Amygdala (tissue), 56 donors: ENCODE measurements at places on chromosomes 7 and 10.

- DNase-seq, result no peak
Observed at GRCh38 chr10:97648562-97649404, 8.3 kb downstream of the PI4K2A start.

GRCh38 chr7:22628112-22628511, 98.9 kb upstream of the IL6 start:
- no peak for DNase-seq

DNA sequence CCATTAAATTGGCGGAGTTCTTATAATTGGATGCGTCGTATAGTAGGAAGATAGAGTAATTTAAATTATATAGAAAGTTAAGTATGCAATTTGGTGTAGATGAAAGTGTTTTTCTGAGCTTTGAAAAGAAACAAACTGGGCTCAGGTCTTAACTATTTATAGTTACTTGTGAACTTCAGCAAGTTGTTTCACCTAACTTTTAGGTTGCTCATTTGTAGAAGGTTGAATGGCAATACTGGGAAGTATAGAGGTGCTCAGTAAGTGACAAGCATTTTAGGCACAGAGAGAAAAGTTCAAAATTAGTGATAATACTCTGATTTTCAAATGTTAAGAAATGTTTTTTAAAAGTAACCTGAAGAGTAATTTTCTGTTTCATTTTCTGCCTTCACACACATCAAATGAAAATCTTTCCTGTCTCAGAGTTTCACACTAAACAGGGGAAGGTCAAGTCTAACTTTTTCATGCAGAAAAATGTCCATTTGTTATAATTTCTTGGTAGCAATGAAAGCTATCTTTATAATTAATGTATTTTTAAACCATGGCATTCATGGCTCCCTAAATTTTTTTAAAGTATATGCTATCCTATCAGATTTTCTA, 146.5 kb downstream of the PHF14 start:
- DNase-seq, result no peak

DNA sequence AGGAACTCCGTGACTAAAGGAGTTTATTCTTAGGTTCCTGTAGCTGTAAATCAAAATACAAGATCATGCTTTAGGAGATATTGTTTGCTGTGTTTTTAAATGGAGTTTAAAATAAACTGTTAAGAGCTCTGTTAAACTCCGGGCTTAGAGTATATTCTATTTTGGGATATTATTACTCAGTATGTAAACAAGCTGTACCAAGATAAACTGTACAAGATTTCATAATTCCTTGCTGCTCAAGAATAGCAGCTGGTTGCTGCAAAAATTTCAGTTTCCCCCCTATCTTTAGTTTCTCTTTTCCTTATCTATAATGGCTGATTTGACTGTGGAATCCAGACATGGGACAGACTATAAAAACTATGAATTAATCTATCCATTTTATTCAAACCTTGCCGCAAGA, 215.7 kb downstream of the HTR7 start:
- no peak for DNase-seq

DNA sequence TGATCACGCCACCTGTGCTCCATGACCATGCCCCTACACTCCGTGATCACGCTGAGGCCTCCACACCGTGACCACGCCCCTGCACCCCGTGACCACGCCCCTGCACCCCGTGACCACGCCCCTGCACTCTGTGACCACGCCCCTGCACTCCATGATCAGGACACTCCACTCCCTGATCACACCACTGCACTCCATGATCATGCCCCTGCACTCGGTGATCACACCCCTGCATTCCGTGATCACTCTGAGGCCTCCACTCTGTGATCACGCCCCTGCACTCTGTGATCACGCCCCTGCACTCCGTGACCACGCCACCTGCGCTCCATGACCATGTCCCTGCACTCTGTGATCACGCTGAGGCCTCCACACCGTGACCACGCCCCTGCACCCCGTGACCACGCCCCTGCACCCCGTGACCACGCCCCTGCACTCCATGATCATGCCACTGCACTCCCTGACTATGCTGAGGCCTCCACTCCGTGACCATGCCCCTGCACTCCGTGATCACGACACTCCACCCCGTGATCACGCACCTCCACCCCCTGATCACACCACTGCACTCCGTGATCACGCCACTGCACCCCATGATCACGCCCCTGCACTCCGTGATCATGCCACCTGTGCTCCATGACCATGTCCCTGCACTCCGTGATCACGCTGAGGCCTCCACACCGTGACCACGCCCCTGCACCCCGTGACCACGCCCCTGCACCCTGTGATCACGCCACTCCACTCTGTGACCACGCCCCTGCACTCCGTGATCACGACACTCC, 27.7 kb downstream of the STK32C start:
- no peak for DNase-seq

- no peak for DNase-seq
Observed at GRCh38 chr10:31426401-31426800, 107.4 kb downstream of the ZEB1 start.

DNA sequence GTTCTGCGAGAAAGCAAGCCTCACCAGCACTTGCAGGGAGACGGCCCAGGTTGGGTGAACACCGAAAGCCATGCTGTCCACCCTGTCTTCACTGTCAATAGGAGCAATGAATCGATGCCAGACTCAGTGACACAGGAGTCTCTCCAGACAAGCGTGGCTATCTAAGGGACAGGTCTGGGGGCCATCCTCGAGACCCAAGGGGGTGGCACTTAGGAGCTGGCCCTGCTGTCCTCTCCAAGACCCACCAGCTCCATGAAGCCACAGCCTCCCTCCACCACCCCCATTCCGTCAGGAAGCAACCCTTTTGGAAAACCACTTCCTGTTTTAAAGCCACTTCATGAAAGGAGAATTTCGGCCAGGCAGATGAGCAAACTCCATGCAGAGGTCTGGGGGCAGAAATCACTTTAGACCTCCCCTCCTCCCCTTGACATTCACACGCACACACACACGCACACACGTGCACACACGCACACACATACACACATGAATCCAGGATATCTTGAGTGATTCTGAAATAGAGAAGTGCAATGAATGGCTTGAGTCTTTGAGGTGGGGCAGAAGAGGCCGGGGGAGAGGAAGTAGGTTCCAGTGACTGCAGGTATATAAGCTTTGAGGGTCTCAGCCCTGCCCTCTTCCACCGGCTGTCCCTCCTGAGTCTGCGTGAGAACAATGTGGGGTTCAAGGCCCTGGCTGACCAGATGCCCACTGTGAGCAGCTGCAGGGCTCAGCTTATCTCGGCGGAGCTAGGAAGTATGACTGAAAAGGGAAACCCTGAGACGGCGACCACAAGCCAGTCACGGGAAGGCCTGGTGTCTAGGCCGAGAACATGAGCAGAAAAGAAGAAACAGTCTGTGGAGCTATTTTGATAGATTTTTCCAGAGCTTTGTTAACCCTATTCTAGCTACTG, 25.0 kb downstream of the RGS10 start:
- DNase-seq, result no peak

DNA sequence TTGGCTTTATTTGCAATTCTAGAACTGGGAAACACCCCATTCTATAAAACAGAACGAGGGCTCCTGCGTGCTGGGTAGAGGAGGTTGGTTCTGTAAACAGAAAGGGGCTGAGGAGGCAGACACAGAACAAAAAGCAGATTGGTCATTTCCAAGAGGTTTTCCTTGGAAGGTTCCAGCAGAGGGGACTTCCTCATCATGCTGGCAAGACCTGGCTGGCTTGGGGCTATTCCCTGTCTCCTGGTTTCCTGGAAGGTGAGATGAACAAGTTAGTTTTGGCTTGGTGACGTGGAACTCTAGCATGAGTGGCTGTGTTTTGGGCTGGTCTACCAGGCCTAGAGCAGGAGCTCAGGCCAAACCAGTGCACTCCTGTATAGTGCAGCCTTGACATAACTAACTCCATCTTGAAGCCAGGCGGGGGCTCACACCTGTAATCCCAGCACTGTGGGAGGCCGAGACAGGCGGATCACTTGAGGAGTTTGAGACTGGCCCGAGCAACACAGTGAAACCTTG, 26.1 kb upstream of the DNAJB6 start:
- DNase-seq, result no peak

GRCh38 chr10:72085166-72085565, 3.2 kb downstream of the SPOCK2 start:
- DNase-seq, result no peak

DNA sequence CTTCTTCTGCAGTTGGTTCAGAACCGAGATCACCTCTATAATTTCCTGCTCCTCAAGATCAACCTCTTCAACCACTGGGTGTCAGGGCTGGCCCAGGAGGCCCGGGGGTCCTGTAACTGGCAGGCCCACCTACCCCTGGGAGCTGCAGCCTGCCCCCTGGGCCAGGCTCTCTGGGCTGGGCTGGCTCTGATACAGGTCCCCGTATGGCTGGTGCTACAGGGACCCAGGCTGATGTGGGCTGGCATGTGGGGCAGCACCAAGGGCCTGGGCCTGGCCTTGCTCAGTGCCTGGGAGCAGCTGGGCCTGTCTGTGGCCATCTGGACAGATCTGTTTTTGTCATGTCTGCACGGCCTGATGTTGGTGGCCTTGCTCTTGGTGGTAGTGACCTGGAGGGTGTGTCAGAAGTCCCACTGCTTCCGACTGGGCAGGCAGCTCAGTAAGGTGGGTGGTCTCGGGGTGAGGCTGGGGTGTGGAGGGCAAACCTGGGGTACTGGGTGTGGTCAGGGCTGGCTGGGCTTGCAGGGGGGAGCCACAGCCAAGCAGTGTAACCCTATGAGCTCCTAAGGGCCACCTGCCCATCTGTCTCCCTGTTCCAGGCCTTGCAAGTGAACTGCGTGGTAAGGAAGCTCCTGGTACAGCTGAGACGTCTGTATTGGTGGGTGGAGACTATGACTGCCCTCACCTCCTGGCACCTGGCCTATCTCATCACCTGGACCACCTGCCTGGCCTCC, 4.2 kb downstream of the TMEM270 start:
- DNase-seq, result no peak

- no peak for DNase-seq
Observed at GRCh38 chr7:97226541-97226940, 109.0 kb downstream of the SDHAF3 start.

DNA sequence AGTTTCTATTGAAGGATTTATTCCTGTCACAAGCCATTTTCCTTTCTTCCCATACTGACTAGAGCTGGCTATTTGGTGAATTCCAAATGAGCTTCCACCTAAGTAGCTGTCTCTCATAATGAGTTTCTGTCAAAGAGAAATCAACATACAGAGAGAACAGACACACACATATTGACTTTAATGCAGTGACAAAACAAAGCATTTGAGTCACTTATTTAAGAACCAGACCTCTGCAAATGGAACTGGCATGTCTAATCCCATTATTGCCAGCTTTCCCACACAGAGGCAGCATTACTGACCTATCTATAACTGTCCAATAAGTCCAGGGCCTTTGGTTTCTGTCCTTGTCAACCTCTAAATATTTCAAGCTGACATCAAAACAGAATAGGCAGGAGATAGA, 179.3 kb upstream of the CSTF2T start:
- no peak for DNase-seq
